A549 treated with RU486 at 1 μM for 4 hours (cell line): ENCODE measurements at places on chromosomes 3 and 15. TPM values are rescaled to one million over a fixed set of nuclear protein-coding genes. Genes with fewer than 3 reads are reported as not detected.

TM4SF1 gene
- 1,132 to 2,057 TPM (median 1,686 TPM) in 5 replicates for total RNA-seq

GJD2 gene
- total RNA-seq, result not detected in 5 replicates

MB21D2 gene
- total RNA-seq, result 3.0 to 5.7 TPM (median 5.2 TPM) in 5 replicates

WDR73 gene
- 37.3 to 48.7 TPM (median 37.8 TPM) in 5 replicates for total RNA-seq

GP9 gene
- total RNA-seq, result not detected in 5 replicates

IL20RB gene
- 0.71 to 1.0 TPM (median 0.90 TPM) in 5 replicates for total RNA-seq

C3orf22 gene
- not detected in 5 replicates for total RNA-seq
